ENCODE measurements at places on chromosomes 11 and 22. TPM values are rescaled to one million over a fixed set of nuclear protein-coding genes. Genes with fewer than 3 reads are reported as not detected.

Gene TUB
- total RNA-seq, result 0.24 TPM

Gene PAMR1
- not detected for total RNA-seq

Gene OR5A1
- total RNA-seq, result not detected

Gene DLAT
- 52.0 TPM for total RNA-seq

- peak; percentile 34 for DNase-seq
Observed at GRCh38 chr11:75667831-75668450, 897 bp downstream of the MAP6 start.

DNA sequence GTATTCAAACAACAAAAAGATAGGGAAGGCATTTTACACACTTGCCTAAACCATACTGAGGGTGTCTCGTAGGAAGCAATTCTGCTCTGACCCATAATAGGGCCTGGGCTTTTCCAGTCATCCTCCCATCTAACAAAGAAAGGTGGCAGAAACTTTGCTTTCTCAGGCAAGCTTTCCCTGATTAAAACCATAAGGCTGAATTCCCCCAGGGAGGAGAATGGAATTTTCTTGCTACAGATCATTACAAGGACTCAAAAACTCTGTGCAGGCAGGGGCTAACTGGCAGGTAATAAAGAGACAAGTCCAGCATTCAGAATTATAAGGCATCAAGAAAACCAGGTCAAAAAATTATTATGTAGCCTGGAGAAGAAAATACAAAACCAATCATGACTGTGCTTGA lies 90.4 kb downstream of the RBFOX2 start:
- no peak for DNase-seq

- no peak for DNase-seq
Observed at GRCh38 chr11:83523676-83524075, 237.5 kb upstream of the CCDC90B start.

- no peak for DNase-seq
Observed at GRCh38 chr11:61698173-61698948, 18.2 kb downstream of the DAGLA start.

- DNase-seq, result no peak
Observed at GRCh38 chr11:16001899-16002426, 354.4 kb downstream of the SOX6 start.

DNA sequence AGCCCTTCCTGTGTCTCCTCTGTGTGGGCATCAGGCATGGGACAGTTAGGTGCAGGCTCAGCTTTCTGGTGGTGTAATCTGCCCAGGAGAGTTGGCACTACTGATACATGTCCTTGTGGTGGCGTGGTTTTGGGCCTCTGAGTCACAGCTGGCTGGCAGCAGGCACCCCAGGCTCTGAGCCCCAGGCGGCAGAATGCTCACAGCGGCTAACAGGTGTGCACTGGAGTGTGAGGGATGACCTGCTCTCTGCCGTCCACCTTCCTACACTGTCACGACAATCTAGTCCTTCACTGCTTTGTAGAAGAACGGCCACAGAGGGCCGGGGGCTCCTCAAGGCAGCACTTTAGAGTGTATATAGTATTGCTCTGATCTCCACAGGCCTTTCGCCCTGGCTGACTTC lies 100.3 kb upstream of the PITPNB start:
- no peak for DNase-seq

DNA sequence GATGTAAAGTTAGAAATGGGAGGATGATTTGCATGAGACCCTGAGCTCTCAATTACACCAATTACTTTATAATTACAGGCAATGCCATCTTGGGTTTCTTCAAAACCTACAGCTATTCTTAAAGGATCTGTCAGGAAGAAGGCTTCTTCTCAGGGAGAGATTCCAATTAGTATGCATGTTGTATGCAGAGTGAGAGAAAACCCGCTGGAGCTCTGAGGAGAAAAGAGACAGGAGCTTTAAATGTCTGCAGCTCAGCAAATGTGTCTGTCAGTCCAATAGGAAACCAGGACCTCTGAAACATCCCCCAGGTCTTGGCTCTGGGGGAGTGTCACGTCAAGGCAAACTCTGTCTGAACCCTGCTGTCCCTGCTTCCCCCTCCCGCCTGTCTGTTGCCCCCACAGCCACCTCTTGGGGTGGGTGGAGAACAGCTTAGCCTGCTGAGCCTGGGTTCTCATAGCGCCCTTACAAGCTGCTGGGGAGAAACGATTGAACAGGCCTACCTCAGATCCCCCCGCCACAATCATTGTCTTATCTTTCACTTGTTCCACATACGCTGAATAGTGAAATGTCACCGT lies 140.2 kb downstream of the SPATA19 start:
- DNase-seq, result no peak

All from activated T-helper 1 cell treated with anti-CD3 and anti-CD28 coated beads, Interleukin-12 subunit alpha, Interleukin-12 subunit beta, Interleukin-2, Interleukin-4 antibody, amounts not matched to agents 30 ng/mL and 10 ng/mL and 1 ng/mL, durations not matched to agents 14 hours and 24 hours and 36 hours (primary cell).